Activated T-cell treated with anti-CD3 and anti-CD28 coated beads, Interleukin-2, amount 50 U/mL, for 72 hours (primary cell): ENCODE measurements at places on chromosomes 16 and 17.

- DNase-seq = no peak
Measured at GRCh38 chr16:71666928-71667707, 41.1 kb downstream of the MARVELD3 start.

GRCh38 chr17:42065201-42065600 lies 14.8 kb upstream of the C17orf113 start:
- no peak for DNase-seq

DNA sequence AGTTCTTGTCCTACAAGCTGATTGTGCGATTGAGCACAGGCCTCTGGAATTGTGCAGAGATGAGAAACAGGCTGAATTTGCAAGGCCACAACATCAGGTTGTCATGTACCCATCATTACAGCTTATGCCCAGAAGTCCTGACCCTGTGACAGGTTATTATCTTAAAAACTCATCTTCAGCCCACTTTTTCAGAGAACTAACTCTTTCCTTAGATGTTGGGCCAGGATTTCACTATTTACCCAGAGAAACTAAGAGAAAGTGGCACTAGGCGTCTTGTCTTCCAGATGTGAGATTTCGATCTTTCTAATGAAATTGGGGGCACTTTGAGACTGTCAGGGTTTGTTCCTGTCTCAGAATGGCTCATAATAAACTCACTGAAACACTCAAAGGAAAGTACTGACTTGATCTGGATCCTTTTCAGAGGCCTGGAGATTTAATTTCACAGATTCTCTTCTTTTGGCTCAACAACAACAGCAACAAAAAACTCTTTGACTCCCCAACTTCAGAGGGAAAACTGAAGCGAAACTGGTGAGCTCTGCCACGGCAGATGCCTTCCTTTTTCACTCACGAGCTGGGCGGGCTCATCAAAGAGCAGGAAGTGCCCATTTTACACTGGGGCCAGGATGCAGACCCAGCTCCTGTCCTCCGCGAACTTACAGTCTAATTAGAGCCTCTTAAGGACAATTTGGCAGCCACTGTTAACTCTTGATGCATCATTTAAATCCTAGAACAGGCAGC lies 17.7 kb upstream of the SLC12A3 start:
- DNase-seq = peak; percentile 21

GRCh38 chr16:86490859-86491639 lies 19.3 kb upstream of the FOXF1 start:
- DNase-seq = no peak

- no peak for DNase-seq
Measured at GRCh38 chr17:74677558-74678466, 34.9 kb downstream of the CD300LF start.

DNA sequence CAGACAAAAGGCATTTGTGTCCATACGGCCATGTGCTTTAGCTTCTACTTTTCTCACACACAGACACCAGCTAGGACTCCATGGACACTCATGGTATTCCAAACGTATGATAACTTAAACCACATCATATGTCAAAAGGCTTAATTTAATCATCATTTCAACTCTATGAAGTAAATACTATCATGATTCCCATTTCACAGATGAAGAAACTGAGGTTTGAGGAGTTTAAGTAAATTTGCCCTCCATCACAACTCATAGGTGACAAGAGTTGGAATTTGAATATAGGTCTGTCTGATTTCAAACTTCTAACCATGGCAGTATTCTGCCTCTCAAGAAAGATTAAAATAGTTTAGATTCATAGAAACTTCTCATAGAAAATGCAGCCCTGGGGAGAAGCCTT lies 43.8 kb downstream of the CMC2 start:
- DNase-seq = no peak

- no peak for DNase-seq
Measured at GRCh38 chr17:64503341-64503740, 2.7 kb downstream of the DDX5 start.

GRCh38 chr16:7861891-7862582 lies 529.4 kb downstream of the RBFOX1 start:
- DNase-seq = no peak

- no peak for DNase-seq
Measured at GRCh38 chr17:82333279-82334171, at the start of gene SECTM1. TSS of gene SECTM1 (minus strand) at chr17:82333766. CDS start at chr17:82327240, 6,526 bp downstream.

DNA sequence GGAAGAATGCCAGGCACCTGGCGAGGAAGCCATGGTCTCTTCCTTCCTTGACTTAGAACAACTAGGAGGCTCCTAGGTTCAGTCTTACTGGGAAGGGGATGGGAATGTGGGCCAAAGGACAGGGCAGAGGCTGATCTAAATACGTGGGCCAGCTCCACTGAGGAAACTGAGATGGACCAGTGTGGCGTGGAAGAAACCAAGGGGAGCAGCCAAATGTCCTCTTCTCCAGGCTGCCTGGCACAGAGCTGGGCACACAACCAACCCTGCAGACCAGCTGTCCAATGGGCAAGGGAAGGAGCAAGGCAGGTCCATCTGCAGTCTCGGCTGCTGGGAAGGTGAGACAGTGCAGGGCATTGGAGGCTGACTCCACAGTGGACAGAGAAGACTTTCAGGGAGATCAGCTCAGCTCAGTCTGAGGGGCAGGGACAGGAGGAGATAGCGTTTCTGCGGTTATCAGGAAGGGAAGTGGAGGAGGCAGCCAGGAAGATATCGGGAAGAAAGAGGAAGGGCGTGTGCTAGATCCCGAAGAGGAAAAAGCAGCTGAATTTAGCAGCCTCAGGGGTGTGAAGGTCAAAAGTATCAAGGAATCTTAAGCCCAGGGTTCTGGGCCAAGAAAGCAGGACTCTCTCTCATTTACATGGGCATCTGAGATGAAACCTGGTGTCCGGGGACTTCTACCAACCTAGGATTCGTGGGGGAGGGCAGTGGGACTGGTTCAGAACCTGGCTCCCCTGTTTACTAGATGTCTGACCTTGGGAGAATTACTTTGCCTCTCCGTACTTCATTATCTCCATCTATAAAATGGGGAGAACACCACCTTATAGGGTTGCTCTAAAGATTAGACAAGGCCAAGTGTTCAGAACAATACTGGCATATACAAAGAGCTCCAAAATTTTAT lies 1.8 kb downstream of the KIFC3 start:
- DNase-seq = no peak

- DNase-seq = peak; percentile 31
Measured at GRCh38 chr17:28744972-28745785, 1.4 kb downstream of the TRAF4 start.

DNA sequence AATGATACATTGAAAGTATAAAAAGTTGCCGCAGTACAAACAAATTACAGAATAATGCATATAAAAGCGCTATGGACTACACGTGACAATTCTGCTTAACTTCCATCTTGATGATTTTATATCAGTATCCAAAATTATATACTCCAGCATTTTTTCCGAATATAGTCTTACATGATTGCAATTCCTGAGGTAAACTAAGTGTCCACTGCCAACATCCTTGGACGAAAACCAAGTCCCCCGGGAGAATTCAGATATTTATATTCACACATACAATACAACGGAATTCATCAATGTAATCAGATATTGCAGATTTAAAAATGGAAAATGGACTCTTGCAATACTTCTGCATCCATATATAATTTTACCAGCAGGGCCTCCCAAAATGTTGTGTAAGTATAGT lies 8.9 kb upstream of the MYH11 start:
- DNase-seq = no peak

DNA sequence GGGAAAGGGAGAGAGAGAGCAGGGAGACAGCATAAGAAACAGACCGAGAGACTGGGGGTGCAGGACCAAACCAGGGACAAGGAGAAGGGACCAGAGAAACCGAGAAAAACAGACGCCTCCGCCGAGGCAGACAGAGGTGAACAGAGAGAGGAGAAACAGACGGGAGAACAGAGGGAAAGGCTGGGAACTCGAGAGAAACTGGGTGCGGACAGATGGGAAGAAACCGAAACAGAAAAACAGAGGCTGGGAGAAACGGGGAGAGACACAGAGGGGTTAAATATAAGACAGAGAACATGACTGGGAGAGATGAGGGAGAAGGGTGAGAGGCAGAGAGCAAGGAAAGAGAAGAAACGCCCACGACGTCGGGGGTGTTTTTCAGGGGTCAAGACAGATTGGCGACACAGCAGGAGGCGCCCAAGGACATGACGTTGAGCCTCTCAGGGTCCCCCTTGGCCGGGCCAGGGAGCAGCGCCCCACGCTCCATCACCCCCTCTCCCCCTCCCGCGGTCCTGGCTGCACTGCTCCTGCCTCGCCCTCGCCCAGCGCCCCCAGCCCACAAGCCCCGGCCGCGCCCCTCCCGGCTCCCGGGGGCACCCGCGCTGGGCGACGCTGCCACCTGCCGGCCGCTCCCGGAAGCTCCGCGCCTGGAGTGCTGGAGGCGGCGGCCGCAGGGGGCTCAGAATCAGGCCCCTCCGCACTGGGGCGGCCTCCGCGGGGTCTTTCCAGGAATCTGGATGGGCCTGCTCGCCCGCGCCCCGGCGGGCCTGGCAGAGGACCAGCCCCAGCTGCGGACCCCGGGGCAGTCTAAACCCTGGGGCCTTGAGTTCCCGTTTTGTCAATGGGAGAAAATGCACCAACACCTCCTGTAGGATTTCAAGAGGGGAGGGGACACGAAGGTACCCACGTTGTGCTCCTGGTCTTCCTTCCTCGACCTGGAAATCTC lies 1.3 kb upstream of the TMEM92 start:
- DNase-seq = peak; percentile 69

DNA sequence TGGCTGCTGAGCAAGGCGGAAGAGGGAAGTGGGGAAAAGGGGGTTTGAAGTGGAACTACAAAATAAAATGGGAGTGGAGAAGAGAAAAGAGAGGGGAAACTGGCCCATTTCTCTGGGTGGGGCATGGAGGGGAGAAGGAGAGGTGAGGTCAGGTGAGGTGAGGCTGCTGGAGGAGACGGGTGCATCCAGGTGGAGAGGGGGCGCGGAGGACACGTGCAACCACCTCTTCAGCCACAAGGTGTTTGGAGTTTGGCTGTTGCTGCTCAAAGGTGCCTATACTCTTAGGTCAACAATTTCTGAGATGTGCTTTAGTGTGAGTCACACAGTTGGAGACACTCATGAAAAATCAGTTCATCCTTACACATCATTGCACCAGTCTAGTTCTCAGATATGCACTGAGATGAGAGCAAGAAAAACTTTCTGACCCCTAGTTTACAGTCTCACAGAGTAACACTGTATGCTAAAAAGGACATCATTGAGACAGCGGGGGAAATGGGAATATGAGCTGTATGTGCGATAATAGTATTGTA lies 4.8 kb downstream of the SLC6A4 start:
- no peak for DNase-seq

DNA sequence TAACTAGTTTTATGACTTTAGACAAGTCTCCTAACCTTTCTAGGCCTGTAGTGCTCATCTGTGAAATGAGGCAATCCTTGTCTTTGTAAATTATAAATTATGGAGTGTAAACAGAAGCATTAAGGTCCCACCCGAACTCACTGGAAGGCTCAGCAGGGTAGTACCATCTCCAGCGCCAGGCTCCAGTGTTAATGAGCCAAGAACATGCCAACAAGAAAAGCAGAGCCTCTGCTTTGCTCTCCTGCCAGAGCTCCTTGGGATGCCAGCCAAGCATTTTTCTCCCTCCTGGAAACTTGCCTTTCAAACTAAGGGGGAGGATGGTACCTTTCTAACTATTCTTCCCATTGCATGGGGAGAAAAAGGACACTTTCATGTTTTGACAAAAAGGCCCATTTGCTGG lies 14.9 kb downstream of the LIMD2 start:
- DNase-seq = no peak

DNA sequence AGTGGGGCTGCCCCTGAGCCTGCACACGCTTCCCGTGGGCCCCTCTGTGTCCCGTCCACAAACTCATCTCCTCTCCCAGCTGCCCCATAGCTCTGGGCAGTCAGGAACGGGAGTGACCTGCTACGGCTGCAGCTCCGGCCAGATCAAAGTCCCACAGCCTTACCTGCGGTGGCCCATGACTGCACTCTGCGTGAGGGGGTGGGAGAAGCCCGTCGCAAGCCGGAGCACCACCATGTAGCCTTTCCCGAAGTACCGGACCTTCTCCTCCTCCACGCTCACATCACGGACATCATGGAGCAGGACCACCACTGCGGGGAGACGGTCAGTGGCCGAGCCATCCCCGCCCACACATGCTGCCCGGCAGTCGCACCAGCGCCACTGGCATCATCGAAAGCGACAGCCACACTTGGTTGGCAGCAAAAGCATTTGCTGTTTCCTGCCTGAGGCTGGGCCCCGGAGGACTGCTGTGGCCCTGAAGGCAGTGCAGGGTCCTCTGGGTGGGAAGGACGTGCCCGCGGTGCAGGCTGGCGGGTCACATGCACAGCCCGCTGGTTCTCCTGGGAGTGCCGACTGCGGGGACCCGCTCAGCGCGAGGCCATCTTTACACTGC lies 6.2 kb downstream of the CYBC1 start:
- no peak for DNase-seq

DNA sequence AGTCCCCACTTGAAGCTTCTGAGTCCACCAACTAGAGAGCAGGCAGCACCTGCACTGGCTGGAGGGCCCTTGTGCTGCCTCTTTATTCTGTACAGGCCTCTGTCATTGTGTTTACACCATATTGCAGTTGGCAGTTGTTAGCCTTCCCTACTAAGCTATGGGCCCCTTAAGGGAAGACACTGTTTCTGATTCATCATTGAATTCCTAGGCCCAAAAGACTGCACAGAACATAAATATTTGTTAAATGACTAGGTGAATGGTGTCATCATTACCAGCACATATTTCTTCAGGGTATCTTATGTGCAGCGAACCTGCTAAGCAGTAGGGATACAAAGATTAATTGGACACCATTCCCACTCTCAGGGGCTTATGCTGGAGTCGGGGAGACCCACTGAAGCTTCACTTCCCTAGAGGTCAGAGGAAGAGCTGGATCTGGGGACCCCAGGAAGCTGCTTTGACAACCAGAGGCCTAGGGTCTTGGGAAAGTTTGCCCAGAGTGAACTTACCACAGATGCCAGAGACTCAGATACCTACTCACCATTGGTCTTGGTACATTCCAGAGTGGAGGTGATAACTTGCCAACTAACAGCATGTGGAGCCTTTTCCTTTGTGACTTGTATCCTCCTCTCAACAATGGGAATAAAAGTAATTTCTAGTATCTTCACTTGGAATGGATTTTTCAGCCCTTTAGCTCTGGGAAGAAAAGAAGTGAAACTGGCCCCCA lies 28.7 kb upstream of the DDX52 start:
- DNase-seq = no peak

DNA sequence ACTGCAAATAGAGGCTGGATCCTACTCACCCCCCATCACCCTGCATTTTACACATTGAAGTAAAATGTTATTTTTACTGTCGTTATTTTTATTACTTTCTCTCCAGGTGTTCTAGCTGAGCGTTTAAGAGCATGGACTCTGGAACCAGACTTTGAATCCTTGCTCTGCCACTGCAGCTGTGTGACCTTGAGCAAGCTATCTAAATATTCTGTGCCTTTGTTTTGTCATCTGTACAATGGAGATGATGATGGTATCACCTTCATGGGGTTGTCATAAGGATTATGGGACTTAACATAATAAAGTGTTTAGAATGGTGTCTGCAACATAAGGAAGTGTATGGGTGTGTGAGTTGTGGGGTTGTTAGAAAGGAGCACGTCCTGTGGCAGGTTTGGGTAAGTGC lies 17.8 kb downstream of the MSI2 start:
- no peak for DNase-seq
